ENCODE measurements at places on chromosomes 6 and 20. TPM values are rescaled to one million over a fixed set of nuclear protein-coding genes. Genes with fewer than 3 reads are reported as not detected.

CBLN4 gene
- total RNA-seq, result not detected

DAAM2 gene
- total RNA-seq, result not detected

UBE3D gene
- total RNA-seq, result 4.4 TPM

PMEPA1 gene
- total RNA-seq, result 372 TPM

OR2J3 gene
- not detected for total RNA-seq

RIMS1 gene
- total RNA-seq, result not detected

HLA-DMB gene
- 1.5 TPM for total RNA-seq

COL12A1 gene
- total RNA-seq, result 5.2 TPM

TRDN gene
- total RNA-seq, result not detected

SLC22A16 gene
- total RNA-seq, result not detected

SNRNP48 gene
- 9.1 TPM for total RNA-seq

C6orf15 gene
- not detected for total RNA-seq

SLC22A2 gene
- not detected for total RNA-seq

INSM1 gene
- total RNA-seq, result not detected

GPLD1 gene
- 1.0 TPM for total RNA-seq

GPX5 gene
- not detected for total RNA-seq

IL17A gene
- total RNA-seq, result not detected

OPRM1 gene
- total RNA-seq, result not detected

ZC2HC1B gene
- total RNA-seq, result not detected

WRNIP1 gene
- total RNA-seq, result 43.9 TPM

SNAP25 gene
- 16.8 TPM for total RNA-seq
